ENCODE measurements at places on chromosomes 3 and 15.
A peak's percentile ranks its signal among the peaks of the same experiment; 100 is the strongest.

GRCh38 chr3:185423178-185423577 lies 60.2 kb downstream of the MAP3K13 start:
- DNase-seq: peak; percentile 40

DNA sequence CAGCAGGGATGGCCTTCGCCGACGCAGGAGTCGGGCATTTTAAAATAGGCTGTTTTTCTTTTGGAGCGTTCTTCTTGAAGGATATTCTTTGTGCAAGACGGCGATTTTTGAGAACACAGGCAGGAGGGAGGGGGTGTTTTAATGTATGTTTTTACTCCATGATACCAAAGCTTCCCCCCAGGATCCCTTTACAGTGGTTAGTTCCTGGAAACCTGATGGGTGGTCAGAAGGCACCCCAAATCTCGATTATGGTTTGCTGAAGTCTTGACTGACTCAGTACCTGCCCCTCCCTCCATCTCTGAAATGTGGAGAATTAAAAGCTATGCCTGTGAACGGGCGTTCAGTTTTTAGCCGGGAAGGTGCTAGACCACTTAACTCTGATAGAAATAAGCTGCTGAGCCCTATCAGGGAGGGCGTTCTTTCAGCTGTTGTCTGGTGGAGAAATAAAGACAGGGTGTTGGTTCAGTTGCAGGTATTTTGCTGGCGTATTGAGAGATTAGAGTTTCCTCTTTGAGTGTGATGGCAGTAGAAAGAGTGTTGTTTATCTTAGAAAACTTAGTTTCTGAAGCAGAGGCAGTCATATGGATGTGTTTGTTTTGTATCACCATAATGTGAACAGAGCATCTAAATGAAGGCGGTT lies 3.4 kb downstream of the IGF1R start:
- DNase-seq: no peak

DNA sequence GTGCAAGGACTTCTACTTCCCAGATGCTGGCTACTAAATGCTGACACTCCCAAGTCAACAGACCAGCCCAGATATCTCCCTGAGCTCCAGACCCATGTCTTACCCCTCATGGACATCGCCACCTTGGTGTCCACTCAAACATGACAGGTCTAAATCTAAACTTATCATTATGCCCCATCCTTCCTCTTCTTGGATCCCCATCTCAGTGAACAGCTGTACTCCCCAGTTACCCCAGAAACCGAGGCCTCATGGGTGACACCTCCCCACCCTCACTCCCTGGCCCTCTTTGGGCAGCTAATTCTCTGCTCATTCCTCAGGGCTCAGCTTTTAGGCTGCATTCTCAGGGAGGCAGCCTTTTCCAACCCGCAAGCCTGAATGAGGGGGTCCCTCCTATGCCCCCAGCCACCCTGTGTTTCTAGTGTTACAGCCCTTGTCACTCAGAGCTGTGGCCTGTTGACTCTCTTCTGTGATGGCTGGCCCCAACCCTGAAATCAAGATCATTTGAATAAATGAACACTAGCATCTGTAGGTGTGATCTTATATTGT lies 5.4 kb downstream of the EHD4 start:
- no peak for DNase-seq

GRCh38 chr3:148084931-148085330 lies 612.8 kb upstream of the AGTR1 start:
- DNase-seq: no peak
